ENCODE measurements at places on chromosomes 7 and 10. TPM values are rescaled to one million over a fixed set of nuclear protein-coding genes. Genes with fewer than 3 reads are reported as not detected.

PTN gene
- 4.5 TPM for total RNA-seq

- H3K27ac ChIP-seq, result no peak overlapping the region
- no peaks in the 10 kb centered on the region for H3K4me1 ChIP-seq
- no peaks in the 10 kb centered on the region for H3K27me3 ChIP-seq
- no peak overlapping the region for H3K4me3 ChIP-seq
- no peaks in the 10 kb centered on the region for H3K36me3 ChIP-seq
Measured at GRCh38 chr10:90832111-90832510, 25.7 kb downstream of the HTR7 start.

GPRIN2 gene
- 53.6 TPM for total RNA-seq

- no peaks in the 10 kb centered on the region for H3K4me1 ChIP-seq
- no peak for DNase-seq
- H3K27ac ChIP-seq, result no peak overlapping the region
Measured at GRCh38 chr10:49010295-49010694, 70.7 kb upstream of the LRRC18 start.

SLC26A5 gene
- total RNA-seq, result not detected

DNA sequence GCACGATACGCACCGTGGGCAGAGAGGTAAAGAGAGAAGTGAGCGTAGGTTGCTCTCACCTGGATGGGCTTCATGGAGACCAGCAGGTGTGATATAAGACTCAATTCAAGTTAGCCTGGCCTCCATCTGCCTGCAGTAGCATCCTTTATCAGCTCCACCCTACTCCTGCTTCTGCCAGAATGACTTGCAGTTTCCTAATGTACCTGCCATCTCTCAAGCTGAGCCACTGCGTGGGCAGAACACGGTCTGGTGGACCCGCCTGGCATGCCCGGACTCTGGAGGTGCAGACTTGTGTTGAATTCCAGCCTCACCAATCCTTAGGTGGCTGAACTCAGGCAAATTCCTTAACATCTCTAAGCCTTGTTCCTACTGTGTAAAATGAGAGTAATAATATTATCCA is 64.3 kb downstream of the STEAP1B start:
- peaks cover 41% of the 10 kb centered on the region for H3K4me1 ChIP-seq
- no peak overlapping the region for H3K27ac ChIP-seq
- H3K36me3 ChIP-seq, result no peaks in the 10 kb centered on the region
- no peak overlapping the region for H3K4me3 ChIP-seq
- no peak for DNase-seq

SLC39A12 gene
- not detected for total RNA-seq

DNA sequence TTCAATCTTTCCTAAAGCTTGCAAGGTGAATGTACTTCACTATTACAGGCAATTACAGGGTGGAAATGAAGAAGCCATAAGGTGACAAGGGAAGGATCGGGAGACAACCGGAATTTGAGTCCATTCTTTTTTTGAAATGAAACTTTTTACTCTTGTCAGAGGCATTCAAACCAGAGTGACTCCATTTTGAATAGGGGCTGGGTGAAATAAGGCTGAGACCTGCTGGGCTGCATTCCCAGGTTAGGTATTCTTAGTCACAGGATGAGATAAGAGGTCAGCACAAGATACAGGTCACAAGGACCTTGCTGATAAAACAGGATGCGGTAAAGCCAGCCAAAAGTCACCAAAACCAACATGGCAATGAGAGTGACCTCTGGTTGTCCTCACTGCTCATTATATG is 363.3 kb downstream of the TYW1 start:
- H3K36me3 ChIP-seq, result no peaks in the 10 kb centered on the region
- H3K27ac ChIP-seq, result no peak overlapping the region
- H3K27me3 ChIP-seq, result no peaks in the 10 kb centered on the region
- DNase-seq, result no peak

DNA sequence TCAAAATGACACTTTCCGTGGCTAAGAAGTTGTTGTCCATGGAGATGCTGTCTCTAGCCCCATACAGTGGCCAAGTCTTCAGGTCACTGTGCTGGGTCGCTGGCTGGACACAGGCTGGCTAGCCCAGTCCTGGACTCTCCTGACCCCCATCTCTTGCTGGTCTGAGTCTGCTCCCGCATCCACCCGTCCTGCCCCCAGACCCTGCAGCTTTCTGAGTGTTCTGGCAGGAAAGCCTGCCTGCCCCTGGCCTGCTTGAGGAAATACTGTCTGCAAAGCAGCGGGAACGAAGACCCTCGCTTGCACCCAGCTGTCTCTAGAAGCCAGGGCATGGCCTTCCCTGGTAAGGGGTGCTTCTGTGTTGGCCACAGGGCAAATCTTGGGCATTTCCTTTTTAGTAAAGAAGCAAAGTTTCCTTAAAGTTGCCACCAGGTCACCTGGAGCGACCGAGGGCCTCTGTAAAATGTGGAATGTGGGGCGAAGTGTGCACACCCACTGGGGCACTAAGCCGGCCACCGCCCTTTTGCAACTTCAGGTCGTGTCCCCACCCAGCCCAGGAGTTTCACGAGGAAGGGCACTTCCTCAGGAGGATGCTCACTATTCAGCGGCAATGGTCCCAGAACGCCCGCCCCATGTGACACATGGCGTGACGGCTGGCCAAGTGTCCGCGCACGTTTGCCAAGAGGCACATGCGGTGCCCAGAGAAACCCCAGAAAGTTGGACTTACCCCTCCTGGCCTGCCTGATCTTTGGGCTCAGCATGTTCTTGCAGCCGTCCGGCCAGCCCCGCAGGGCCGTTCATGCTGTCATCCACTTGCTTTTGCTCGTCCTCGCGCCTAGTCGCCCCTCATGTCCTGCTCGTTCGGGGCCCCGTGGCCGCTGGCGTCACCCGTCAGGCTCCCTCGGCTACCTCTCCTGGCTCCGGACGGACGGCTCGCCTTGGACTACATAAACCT is 558 bp downstream of the ARHGAP22 start:
- H3K4me1 ChIP-seq, result peaks cover 45% of the 10 kb centered on the region
- H3K27ac ChIP-seq, result no peak overlapping the region
- H3K4me3 ChIP-seq, result peak overlapping the region; percentile 60
- DNase-seq, result no peak

CHAT gene
- not detected for total RNA-seq

DNA sequence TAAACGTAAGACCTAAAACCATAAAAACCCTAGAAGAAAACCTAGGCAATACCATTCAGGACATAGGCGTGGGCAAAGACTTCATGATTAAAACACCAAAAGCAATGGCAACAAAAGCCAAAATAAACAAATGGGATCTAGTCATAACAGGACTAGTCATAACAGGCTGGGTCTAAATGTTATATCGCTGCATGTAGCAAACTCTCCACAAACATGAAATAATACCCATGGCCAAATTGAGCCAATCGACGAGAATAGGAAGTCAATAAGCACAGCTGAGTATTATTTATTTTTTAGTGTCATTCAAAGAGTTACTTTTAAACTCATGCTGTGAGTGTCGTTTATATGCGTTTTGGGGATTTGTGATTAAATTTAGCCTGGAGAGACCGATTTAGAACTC is 225.1 kb downstream of the TFEC start:
- no peaks in the 10 kb centered on the region for H3K36me3 ChIP-seq
- H3K27ac ChIP-seq, result no peak overlapping the region
- no peak for DNase-seq
- H3K4me1 ChIP-seq, result no peaks in the 10 kb centered on the region
- H3K4me3 ChIP-seq, result no peak overlapping the region

- no peaks in the 10 kb centered on the region for H3K4me1 ChIP-seq
- no peaks in the 10 kb centered on the region for H3K36me3 ChIP-seq
- H3K27ac ChIP-seq, result no peak overlapping the region
- H3K4me3 ChIP-seq, result no peak overlapping the region
- peak; percentile 67 for DNase-seq
Measured at GRCh38 chr10:101840741-101841453, 2.7 kb downstream of the KCNIP2 start.

GRCh38 chr7:95491634-95492314 is 6.0 kb downstream of the ASB4 start:
- peak; percentile 95 for DNase-seq
- H3K27me3 ChIP-seq, result no peaks in the 10 kb centered on the region
- H3K27ac ChIP-seq, result no peak overlapping the region

GRCh38 chr7:103937680-103938079 is 51.8 kb downstream of the RELN start:
- no peak for DNase-seq
- H3K27me3 ChIP-seq, result peaks cover 4% of the 10 kb centered on the region

GRCh38 chr7:38335492-38336147 is 62.2 kb upstream of the TARP start:
- H3K36me3 ChIP-seq, result no peaks in the 10 kb centered on the region
- no peaks in the 10 kb centered on the region for H3K4me1 ChIP-seq
- H3K4me3 ChIP-seq, result no peak overlapping the region

GPR15LG gene
- total RNA-seq, result not detected

DNA sequence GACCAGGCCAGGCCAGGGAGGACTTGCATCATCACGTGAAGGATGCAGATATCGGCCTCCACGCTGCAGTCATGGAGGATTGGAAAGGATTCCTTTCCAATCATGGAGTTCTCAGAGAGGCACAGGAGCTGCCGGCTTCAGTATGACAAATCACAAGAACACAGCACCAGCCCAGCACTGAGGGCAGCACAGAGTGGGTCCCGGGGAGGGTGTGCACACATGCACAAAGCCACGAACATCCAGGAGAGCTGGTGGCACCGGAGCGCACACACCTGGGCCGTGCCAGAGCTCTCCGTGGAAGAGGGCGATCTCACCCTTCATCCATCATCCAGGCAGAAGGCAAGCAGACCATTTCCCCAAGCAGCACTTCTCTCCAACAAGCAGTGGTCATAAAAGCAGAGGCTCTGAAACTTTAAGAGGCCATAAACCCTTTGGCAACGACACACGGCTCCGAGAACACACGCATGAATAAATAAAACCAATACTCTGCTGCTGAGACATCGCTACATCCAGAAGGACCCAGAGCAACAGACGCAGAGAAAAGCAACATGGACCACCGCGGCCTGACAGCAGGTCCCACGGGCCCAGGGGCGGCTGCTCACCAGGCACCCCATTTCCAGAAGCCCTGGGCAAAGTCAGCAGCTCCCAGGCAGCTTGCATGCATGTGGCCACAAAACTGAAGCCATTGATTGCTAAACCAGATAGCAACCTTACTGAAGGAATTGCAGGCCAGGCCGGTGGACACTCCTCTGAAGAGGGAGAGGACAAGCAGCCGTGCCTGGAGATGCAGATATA is 180.8 kb downstream of the USP6NL start:
- H3K4me1 ChIP-seq, result no peaks in the 10 kb centered on the region
- no peak for DNase-seq
- H3K36me3 ChIP-seq, result no peaks in the 10 kb centered on the region
- H3K27me3 ChIP-seq, result no peaks in the 10 kb centered on the region
- H3K27ac ChIP-seq, result no peak overlapping the region
- H3K4me3 ChIP-seq, result no peak overlapping the region

GARIN1A gene
- total RNA-seq, result 0.57 TPM

DNA sequence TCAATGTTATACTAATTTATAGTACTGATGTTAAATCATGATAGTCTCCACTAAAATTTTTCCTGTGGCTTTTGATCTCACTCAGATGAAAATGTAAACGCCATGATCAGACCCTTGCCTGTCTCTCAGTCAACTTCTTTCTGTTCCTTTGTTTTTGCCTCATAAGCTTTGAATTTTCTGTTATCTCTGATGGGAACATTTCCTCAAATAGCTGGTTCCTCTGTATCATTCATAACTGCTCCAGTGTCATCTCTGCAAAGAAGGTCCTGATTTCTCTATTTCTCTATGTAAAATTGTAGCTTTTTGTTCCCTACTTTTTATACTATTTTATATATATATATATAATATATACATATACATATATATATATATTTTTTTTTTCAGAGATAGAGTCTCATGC is 67.5 kb downstream of the GPR141 start:
- no peak overlapping the region for H3K4me3 ChIP-seq
- H3K4me1 ChIP-seq, result no peaks in the 10 kb centered on the region
- no peak overlapping the region for H3K27ac ChIP-seq
- no peak for DNase-seq

KLF14 gene
- not detected for total RNA-seq

GRCh38 chr7:111108496-111108895 is 17.6 kb downstream of the LRRN3 start:
- no peak for DNase-seq
- peaks cover 9% of the 10 kb centered on the region for H3K4me1 ChIP-seq
- H3K27ac ChIP-seq, result no peak overlapping the region
- H3K4me3 ChIP-seq, result no peak overlapping the region
- H3K36me3 ChIP-seq, result no peaks in the 10 kb centered on the region

- no peak overlapping the region for H3K27ac ChIP-seq
- H3K27me3 ChIP-seq, result no peaks in the 10 kb centered on the region
- H3K4me1 ChIP-seq, result no peaks in the 10 kb centered on the region
- DNase-seq, result no peak
- H3K4me3 ChIP-seq, result no peak overlapping the region
Measured at GRCh38 chr7:82091126-82091684, 321.4 kb upstream of the HGF start.

- H3K4me1 ChIP-seq, result no peaks in the 10 kb centered on the region
- H3K27ac ChIP-seq, result no peak overlapping the region
- H3K4me3 ChIP-seq, result no peak overlapping the region
- peaks cover 58% of the 10 kb centered on the region for H3K27me3 ChIP-seq
- no peak for DNase-seq
- H3K36me3 ChIP-seq, result no peaks in the 10 kb centered on the region
Measured at GRCh38 chr7:70700941-70701425, 431.0 kb upstream of the GALNT17 start.

GRCh38 chr7:81234896-81235295 is 316.0 kb upstream of the SEMA3C start:
- H3K4me3 ChIP-seq, result no peak overlapping the region
- no peak for DNase-seq
- H3K27ac ChIP-seq, result no peak overlapping the region
- no peaks in the 10 kb centered on the region for H3K36me3 ChIP-seq
- H3K4me1 ChIP-seq, result no peaks in the 10 kb centered on the region

- no peak overlapping the region for H3K27ac ChIP-seq
- DNase-seq, result no peak
- no peaks in the 10 kb centered on the region for H3K36me3 ChIP-seq
- H3K4me1 ChIP-seq, result no peaks in the 10 kb centered on the region
Measured at GRCh38 chr10:2214805-2215204, 477.5 kb upstream of the ADARB2 start.

GRCh38 chr7:2851497-2851896 is 7.4 kb upstream of the GNA12 start:
- H3K27ac ChIP-seq, result no peak overlapping the region
- DNase-seq, result no peak
- H3K4me3 ChIP-seq, result no peak overlapping the region
- H3K4me1 ChIP-seq, result 0 out of 2 replicates have a peak, but pooled peaks cover 6% of the 10 kb centered on the region
- H3K36me3 ChIP-seq, result no peaks in the 10 kb centered on the region

GRCh38 chr7:88761779-88762178 is 2.3 kb downstream of the ZNF804B start:
- no peak overlapping the region for H3K27ac ChIP-seq
- H3K4me3 ChIP-seq, result no peak overlapping the region
- H3K27me3 ChIP-seq, result no peaks in the 10 kb centered on the region
- no peaks in the 10 kb centered on the region for H3K36me3 ChIP-seq
- DNase-seq, result no peak
- no peaks in the 10 kb centered on the region for H3K4me1 ChIP-seq

DNA sequence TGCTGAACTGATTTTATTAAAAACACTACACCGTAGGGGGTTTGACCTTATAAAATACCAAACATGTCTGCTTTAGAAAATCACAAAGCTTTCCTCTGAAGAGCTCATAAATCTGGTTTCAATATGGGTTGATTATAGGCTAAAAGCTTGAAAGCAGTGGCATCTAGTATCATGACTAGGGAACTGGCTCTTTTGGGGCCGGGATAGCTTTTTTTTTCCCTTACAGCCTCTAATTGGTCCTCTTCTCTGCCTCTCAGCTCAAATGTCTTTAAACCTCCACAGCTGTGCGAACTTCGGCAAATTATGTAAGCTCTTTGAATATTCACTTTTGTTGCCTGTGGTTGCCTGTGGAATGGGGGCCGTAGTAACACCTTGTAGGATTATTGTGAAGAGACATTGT is 8.4 kb downstream of the BAMBI start:
- DNase-seq, result no peak
- H3K4me1 ChIP-seq, result peaks cover 4% of the 10 kb centered on the region
- no peaks in the 10 kb centered on the region for H3K36me3 ChIP-seq
